ENCODE measurements at places on chromosomes 2 and 18.

DNA sequence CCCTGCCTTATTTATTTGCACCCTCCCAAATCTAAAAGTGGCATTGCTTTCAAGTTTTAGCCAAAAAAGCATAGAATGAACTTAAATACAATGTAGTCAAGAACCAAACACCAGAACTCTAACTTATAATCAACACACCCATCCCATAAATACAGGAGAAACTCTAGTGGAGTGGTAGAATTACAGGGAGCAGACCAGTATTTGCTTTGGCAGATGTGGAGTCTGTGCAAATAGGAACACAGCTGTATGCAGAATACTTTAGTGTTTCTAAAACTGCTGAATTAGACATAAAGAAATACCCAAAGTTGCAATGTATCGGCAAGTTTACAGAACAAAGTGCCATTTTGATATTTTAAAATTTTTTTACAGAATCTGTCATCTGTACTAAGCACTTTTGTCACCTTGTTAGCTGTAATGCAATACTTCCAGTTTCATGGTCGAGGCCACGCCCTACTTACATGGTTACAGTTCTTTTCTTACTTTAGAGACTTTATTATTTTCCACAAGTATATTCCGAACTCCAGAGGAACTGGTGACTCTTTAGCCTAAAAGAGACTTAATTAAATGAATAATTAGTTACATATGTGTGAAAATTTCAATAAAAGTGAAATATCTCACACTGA lies 23.7 kb upstream of the COL5A2 start:
- no peak for DNase-seq

DNA sequence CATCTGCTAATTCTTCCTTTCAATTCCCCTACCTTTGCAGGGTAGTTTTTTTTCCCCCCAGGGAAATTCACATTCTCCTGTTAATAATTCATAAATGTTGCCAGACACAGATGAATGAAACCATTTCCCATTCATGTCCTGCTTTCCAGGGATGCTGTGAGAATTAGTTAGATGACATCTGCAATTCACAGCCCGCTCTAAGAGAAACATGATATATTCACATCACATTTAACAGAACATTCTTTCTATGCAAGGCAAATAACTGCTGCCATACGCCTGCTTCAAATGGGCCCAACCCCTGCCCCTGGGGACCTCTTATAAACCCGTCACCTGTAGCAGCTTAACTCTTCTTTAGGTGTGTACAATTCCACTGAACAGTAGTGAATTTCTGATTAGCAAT lies 110.6 kb upstream of the CTAGE1 start:
- no peak for DNase-seq

GRCh38 chr2:198966269-198966668 lies 491.5 kb downstream of the SATB2 start:
- DNase-seq = no peak

DNA sequence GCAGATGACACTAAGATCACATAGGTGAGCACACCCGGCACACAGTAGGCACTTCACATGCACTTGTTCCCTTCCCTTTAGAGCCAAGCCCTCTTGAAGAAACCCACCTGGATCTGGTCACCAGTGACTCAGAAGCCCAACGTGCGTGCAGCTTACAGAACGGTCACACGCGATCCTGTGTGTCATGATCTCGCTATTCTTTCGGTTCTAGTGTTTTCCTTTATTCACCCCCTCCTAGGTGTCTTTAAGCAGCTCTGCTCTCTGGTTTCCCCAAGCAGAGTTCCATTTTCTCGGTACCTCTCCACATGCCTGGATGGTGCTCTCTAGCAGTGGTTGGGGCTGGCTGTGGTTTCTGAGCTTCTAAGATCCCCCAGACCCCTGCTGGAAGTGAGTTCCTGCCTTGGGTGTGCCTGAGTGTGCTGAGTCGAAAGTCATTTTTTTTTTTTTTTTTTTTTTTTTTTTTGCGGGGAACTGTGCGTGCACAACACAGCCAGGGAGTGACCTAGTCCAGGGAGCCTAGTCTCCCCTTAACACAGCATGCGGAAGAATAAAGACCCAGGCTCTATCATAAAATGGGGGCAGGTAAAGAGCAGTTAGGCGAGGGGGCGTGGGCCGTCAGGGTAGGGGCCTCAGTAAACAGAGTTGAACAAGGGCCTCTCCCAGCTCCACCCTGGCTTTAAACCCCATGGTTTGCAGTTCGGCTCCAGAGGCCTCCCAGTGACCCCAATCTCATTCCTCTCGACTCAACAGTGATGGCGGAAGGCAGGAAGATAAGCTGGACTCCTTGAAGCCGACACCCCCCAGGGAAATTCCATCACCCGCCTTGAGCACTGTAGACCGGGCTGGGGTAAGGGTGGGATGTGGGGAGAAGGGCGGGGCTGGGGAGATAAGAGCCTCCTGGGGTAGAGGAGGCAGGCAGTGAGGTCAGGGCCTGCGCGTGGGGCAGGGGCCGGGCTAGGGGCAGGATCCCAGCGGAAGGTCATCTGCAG lies 29.8 kb upstream of the DNMT3A start:
- no peak for DNase-seq

Measured in HS-27A (cell line).